ENCODE measurements at places on chromosomes 1 and 21.

- DNase-seq: peak; percentile 4
Measured at GRCh38 chr1:100009458-100009857, 39.7 kb downstream of the SLC35A3 start.

GRCh38 chr1:999725-1000356 is at the start of gene HES4:
HES4 (minus strand) TSS chr1:1000097; CDS start chr1:999973, 124 bp downstream.
- peak; percentile 90 for DNase-seq

GRCh38 chr21:45304945-45305344 is 17.2 kb upstream of the POFUT2 start:
- no peak for DNase-seq

- peak; percentile 75 for DNase-seq
Measured at GRCh38 chr1:211281320-211282022, 22.3 kb downstream of the RCOR3 start.

GRCh38 chr1:205387845-205388244 is 31.1 kb upstream of the KLHDC8A start:
- DNase-seq: no peak

Measured in ACHN (cell line).